Iris pigment epithelial cell (primary cell): ENCODE measurements at places on chromosomes 2 and 18.

DNA sequence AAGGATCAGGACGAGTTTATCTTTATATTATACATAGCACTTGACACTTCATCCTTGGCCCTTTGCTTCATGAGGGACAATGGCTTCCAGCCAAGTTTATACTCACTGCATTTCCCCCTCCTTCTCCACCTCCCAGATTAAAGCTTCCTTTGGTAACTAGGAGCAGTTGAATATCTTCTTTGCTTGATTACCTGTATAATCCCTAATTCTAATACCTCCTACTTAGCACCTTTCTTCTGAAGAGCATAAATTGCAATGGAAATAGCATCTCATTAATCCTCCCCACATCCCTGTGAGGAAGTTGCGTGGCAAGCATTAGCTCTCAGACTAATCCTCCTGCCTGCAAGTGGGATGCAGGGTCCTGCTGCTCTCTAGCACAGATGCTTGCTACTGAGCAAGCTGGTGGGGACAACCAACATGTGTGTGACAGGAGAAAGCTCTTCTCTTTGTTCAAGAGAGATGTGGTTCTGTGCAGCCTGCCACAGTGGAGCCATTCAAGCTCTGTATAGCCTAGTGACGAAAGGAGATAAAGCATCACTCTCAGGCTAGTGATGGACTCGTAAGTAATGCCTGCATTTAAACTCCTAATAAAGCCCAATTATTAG lies 19.1 kb downstream of the KLHL14 start:
- DNase-seq, result no peak

- no peak for DNase-seq
Measured at GRCh38 chr2:227592694-227593387, 5.9 kb upstream of the SCYGR2 start.

DNA sequence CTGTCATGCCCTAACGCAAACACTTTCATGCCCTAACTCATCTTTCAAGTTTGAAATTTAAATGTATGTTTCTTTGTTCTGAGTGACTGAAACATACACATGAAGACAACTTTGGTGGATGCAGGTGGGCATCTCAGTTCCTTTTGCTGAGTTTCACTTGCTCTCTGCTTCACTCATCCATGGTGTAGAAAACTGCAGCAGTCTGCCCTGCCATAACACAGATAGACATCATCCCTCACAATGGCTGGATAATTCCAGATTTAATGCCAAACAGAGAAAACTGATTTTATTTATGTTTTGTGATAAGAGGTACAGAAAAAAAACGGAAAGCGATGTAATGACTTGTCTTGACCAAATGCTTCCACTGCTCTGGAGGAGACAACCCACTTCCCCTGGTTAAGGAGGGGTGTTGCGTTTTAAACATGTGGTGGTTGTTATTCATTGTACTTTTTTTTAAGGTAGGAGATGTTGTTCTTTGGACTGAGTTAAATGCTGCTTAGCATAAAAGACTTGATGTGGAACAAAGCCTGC lies 70.4 kb downstream of the RHBDD1 start:
- DNase-seq, result no peak

- no peak for DNase-seq
Measured at GRCh38 chr18:22847867-22848451, 85.2 kb upstream of the RBBP8 start.

GRCh38 chr18:40911041-40911440 lies 1044.0 kb upstream of the PIK3C3 start:
- DNase-seq, result no peak

- DNase-seq, result no peak
Measured at GRCh38 chr2:230868161-230868946, 3.6 kb downstream of the ITM2C start.

DNA sequence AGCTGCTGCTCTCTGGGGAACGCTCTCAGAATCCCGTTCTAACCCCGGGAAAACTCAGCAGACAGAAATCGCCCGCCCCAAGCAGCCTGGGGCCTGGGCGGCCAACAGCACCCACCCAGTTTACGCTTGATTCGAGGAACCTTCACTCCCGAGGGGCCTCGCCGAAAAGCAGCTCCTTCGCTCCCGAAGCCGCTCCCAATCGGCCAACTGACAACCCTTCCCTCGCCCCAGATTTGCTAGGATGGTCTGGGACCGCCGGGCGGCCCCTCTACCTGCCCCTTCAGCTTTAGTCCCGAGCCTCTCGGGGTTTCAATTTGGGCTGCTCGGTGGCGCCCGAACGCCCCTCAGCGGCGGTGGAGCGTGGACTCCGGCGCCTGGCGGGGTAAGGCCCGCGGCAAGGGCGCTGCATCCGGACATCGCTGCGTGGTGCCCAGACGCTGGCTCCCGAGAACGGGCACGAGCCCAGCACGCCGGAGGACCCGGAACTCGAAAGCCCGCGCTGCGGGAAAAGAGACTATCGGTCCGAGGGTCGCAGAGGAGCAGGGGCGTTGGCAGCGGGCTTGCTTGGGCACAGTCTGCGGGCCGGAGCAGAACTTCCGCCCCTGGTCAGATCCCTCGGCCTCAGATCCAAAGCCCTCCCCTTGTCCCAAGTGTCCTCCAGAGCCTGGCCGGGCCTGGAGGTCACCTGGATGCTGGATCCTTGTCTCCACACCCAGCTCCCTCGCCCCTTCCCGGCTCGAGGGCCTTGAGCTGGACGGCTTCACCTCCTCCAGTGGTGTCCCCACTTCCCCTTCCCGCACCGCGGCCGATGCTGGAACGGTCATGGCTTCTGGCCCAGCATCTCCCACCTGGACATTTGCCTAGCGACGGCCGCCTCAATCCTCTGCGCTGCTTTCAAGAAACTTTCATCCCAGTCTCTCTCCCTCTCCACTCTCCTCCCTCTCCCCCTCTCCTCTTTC lies 3.0 kb upstream of the OTX1 start:
- DNase-seq, result peak; percentile 12
